ENCODE measurements at places on chromosomes 4 and X.

- no peak for DNase-seq
These were observed 691 bp downstream of the SCARB2 start for GRCh38 chr4:76212851-76213414.

DNA sequence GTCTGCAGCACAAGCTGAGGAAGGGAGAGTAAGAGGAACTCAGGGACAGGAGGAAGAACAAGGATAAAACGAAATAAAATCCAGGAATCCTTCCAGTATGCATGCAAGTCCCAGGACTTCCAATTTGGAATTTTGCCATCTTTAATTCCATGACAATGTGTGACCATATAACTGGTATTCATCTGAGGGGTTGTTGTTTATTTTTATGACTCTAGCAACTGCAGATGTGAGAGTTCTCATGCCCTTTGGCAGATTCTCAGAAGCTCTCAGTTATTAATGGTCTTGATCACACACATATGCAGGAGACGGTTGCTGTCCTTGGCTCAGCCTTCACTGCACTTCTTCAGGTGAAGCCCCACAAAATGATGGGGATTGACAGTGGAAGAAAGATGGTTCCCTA lies 148.2 kb downstream of the SMIM20 start:
- no peak for DNase-seq

DNA sequence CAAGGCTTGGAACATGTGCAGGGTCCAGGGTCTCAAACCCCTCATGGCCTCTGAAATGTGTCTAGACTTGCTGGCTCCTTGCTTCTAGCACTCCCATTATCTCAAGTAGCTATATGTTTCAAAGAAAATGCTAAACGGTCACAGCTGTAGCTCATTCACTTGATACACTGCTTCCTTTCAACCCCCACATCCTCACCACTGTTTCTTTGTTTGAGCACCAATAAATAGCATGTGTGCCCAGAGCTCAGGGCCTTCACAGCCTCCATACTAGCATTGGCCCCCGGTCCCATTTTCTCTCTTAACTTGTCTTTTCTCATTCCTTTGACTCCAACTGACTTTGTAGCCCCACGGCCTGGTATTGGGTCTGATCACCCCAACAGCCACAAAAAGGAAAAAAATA lies 801.8 kb downstream of the STIM2 start:
- no peak for DNase-seq

DNA sequence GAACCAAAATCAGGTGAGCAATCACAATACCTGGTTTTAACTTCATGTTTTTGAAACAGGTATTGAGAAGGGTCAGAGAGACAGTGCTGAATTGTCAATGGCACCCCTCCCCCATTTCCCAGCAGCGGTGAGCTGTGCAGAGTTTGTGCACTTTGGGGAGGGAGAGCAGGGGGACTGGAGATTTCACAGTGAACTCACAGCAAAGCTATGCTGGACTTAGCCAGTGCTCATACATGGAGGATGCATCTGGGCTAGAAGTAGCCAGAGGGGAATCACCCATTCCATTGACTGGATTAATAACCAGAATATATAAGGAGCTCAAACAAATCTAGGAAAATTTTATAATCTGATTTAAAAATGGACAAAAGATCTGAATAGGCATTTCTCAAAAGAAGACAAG lies 612.6 kb downstream of the STPG2 start:
- DNase-seq: no peak

DNA sequence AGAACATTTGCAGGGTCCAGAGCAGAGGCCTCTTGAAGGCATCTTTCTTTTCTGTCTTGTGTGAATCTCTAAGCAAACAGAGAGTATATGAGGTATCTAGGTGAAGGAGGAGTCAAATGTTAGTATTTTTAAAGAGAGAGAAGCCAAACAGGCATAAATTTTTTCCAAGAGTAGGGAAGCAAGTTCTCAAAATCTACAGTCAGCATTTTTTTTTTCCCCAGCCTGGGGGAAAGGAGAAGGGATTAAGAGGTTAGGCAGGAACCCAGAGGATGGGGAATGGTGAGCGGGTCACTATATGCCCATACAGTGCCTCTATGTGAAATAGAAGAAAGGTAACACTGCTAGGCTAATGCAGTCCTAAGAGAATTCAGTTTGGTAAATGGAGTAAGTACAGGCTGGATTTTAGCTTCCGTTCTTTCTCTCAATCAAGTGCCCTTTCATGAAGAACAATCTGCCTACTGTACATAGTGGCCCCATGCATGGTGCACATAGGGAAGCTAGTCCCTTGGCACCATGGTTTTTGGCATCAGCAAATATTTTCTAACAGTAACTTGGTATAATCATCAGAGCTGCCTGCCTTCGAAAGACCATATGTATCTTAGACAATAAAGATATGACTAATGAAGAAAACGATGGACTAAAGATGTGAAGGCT lies 163.1 kb upstream of the MAB21L2 start:
- no peak for DNase-seq

Measured in SIG-M5 (cell line).